ENCODE measurements at places on chromosomes 12 and 14.

DNA sequence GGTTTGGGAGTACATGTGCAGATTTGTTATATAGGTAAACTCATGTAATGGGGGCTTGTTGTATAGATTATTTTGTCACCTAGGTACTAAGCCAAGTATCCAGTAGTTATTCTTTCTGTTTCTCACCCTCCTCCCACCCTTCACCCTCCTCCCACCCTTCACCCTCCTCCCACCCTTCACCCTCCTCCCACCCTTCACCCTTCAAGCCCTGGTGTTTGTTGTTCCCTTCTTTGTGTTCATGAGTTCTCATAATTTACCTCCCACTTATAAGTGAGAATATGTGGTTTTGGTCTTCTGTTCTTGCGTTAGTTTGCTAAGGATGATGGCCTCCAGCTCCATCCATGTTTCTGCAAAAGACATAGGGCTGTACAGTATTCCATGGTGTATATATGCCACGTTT is 58.7 kb upstream of the OR10AD1 start:
- DNase-seq, result no peak

GRCh38 chr14:81400852-81401251 is 728 bp upstream of the STON2 start:
- DNase-seq, result no peak

DNA sequence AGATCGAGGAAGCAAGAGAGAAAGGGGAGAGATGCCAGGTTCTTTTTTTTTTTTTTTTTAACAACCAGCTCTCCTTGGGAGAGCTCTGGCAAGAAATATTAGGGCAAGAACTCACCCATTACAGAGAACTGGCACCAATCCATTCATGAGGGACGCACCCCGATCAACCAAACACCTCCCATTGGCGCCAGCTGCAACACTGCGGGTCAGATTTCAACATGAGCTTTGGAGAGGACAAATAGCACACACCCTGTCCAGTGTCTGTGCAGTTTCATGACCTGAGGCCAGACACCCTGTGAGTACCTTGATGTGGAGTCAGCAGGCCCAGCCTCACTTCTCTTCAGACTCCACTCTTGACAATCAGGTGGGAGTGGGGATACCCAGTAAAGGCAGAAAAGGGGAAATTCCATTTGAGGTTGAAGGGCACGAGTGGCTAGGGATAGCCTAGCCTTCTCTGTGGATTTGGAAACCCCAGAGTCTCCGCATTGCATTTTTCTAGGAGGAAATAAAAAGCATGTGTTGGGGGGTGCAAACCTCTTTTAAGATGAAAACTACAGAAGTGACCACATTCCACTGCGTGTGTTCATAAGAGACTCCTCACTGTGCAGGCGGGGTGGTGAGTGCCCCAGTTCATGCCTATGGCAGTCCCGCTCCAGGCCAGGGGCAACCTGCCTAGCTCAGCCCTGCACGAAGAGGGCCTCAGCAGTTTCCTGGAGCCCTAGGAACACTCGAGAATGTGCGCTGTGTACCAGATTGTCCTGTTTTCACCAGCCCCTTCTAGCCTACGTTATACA is 42.4 kb upstream of the GPATCH2L start:
- no peak for DNase-seq

DNA sequence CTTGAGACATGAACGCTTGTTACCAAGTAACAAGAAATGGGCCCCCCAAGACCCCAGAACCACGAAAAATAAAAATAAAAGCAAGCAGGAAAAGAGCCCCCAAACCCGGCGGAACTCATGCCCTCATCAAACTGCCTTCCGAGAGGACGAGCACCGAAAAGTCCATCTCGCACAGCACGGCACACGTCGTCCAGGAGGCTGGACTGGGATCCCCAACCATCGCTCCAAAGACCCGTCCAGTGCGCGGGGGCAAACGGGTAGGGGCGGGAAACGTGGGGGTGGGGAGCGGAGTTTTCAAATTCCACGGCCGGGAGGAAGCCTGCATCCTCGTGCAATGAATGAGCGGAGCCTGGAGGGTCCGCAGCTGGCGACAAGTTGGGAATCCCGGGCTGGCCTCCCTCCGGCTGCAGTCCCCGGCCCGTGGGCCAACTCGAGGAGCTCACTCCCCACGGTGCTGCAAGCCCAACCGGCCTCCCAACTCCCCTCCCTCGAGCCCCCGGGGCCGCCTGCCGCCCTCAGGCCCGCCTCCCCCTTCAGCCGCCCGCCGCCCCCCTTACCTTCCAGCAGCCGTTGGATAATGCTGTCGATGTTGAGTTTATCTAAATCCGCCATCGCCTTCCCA is 484 bp downstream of the PPP1CC start:
- no peak for DNase-seq

DNA sequence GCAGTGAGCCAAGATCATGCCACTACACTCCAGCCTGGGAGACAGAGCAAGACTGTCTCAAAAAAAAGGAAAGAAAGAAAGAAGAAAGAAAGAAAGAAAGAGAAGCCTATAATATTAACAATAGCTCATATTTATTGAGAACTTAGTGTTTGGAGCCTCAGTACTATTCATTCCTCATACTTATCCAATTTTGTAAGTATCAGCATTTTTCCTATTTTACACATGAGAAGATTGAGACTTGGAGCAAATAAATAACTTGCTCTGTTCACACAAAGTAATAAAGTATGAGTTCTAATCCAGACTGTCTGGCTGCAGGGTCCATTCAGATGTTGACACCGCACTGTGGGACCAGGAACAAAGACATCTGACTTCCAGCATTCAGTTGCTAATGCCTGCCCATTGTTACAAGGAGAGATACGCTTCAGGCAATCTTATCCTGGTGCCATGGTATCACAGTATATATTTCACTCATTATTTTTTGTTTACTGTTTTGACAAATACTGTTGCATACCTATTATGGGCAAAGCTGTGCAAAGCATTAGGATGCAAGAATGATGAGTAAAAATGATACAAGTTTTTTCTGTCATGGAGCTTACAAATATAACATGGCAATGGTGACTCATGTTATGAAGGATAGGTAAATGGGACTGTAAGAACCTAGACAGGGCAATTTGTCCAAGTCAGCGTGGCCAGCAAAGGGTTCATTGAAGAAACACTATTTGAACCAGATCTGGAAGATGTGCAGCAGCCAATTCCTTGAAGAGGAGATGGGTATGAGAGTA is 21.4 kb upstream of the TMTC2 start:
- DNase-seq, result no peak

DNA sequence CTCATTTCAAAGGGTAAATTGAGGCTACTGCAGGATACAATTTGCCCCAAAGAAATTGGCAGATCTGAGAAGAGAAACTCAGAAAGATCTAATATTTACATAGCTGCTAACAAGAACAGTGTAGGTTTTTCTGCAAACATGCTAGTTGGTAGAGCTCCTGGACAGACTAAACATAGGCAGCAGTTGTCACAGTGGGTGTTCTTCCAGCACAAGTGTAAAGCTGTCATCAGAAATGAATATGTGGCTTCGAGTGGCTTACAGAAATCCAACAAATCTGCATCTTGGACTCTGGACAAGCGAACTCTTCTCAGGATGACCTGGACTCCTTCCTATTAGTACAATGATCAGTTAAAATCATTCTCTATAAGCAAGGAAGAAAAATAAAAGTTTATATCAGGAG is 5.9 kb downstream of the CBX5 start:
- DNase-seq, result no peak

DNA sequence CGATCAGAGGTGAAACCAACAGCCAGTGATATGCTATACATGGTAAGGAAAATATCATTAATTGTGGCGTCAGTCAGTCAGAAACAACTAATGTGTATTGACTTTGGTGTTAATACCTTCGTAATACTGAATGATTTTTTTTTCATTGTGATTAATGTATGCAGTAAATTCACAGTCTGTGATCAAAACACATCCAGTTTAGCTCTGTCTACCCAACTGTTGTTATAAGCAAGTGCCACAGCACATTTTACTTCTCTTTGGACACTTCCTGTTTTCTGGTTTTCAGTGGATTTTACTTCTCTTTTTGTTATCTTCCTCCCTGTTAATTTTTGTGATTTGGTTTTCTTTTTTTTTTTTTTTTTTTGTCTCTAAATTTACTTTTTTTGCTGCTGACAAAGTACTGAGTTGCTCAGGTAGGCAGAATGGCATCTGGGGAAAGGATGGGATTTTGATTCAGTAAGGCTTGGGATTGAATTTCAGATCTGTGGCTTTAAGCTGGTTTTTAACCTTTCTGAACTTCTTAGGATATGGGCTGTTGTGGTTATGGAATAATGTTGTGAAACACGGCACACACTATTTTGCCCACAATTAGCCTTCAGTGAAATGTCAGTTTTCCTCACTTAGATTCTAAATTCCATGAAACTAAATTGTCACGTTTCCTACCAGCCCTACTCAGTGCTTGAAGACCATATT is 604 bp downstream of the GLIPR1 start:
- no peak for DNase-seq

- no peak for DNase-seq
These were observed 130.8 kb downstream of the TMX1 start for GRCh38 chr14:51370758-51371386.

- no peak for DNase-seq
These were observed 494.3 kb downstream of the CCER1 start for GRCh38 chr12:90460681-90461080.

GRCh38 chr14:104794099-104794498 is 1.4 kb downstream of the AKT1 start:
- DNase-seq, result no peak

GRCh38 chr12:22163594-22163993 is 117.6 kb downstream of the CMAS start:
- DNase-seq, result no peak

- DNase-seq, result no peak
These were observed 33.1 kb downstream of the SNRNP35 start for GRCh38 chr12:123491056-123491455.

- no peak for DNase-seq
These were observed 16.0 kb upstream of the PLEKHH1 start for GRCh38 chr14:67517083-67517482.

- DNase-seq, result no peak
These were observed 51.3 kb downstream of the SRGAP1 start for GRCh38 chr12:63895841-63896240.

- no peak for DNase-seq
These were observed 354.0 kb downstream of the NRXN3 start for GRCh38 chr14:78524196-78524595.

GRCh38 chr12:27981874-27982273 is 9.3 kb upstream of the PTHLH start:
- no peak for DNase-seq

GRCh38 chr12:121748571-121749265 is 36.2 kb downstream of the TMEM120B start:
- DNase-seq, result no peak

DNA sequence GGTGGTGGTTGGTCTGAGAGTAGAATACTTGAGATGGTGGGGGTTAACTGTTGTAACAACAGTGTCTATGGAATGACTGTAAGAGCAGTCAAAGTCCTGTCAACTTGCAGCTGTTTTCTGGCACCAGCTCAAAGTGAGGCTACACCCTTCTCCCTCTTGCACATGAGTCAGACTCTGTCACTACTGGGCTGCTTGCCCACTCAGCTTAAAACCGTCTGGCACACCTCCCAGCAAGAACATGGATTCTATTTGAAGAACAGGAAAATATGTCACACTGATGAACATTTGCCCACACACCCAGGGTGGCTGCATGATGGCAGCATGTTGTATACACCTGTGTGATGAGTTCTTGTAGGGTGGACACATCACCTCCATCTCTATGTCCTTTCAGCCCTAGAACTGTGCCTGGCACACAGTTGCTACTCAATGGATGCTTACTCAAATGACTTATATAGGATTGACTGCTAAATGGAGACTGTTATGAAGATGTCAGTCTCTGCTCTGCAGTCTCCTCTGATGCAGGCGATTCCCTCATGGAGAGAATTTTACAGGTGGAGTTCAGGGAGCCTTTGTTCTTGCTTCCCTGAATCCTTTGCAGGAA is 19.3 kb upstream of the SERPINA6 start:
- peak; percentile 87 for DNase-seq

- DNase-seq, result no peak
These were observed 250.0 kb downstream of the GLT1D1 start for GRCh38 chr12:129103231-129103630.

DNA sequence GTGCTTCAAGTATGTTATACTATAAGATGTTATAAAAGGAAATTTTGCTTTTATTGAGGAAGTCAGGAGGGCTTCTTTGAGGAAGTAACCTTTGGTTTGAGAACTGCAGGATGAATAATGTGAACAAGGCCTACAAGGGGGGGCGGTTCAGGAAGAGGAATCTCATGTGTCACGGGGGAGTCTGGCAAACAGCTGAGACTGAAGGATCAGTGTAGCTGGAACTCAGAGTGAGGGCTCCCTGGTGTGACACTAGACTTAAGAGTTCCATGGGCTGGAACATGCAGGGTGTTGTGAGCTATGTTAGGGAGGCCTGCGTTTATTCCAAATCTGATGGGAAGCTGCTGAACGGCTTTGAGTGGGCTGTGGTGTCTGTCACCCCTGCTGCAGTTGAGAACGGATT is 62.3 kb downstream of the UNC79 start:
- DNase-seq, result no peak

DNA sequence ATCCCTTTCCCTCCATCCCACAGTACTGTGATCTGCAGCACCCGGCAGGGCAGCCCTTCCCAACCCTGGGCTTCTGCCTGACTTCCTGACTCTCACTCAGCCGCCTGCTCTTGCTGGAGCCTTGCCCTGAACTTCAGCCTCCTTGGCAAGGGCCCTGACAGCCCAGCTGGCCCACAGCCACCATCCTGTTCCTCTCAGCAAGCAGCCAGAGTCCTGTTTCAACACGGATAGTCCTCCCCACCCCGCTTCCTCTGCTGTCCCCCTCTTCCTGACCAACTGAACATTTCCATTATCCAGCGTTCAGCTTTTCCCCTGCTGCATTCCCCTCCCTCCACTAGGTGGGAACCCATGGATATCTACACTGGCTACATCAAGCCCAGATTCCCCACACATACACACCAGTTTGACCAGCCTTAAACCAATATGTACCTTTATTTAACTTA is 74.0 kb upstream of the MDM1 start:
- peak; percentile 88 for DNase-seq

DNA sequence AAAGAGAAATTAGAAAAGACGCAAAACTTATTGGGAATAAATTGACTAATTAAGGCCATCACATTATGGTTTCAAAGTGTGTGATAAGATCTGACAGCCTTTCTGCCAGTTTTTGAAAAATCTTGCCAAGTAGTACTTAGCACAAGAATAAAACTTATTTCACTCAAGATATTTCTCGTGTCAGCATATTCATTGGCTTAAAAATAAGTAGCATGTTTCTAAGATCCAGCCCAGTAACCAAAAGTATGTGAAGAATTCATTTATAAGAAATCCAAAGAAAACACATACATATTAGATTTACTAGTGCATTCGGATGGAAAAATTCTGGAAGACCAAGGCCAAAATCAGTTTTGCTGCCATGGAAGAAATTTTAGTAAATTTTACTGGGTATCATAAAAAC is 1135.0 kb downstream of the GALC start:
- no peak for DNase-seq

GRCh38 chr12:69993433-69993832 is 168.4 kb downstream of the MYRFL start:
- no peak for DNase-seq

- DNase-seq, result no peak
These were observed 10.3 kb upstream of the ZNF740 start for GRCh38 chr12:53170215-53170614.

GRCh38 chr12:65788912-65789311 is 35.4 kb upstream of the HMGA2 start:
- no peak for DNase-seq
